Hippocampal formation (tissue), 2 donors: ENCODE measurements at places on chromosomes 12 and 14.

DNA sequence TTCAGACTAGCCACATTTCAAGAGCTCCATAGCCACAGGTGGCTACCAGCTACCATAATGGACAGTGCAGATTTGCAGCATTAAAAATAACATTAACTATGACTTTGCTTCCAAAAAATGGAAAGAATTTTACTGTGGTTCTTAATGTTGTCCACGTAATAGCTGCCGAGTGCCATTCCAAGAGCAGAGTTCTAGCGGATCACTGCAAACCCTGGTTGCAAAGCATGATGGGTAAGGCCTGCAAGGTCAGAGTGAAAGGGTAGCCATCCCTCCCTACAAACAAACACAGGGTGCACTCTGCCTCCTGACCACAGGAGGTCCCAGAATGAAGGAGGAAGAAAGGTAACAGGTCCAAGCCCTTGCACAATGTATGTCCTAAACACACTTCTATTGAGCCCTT lies 157.6 kb downstream of the DPF3 start:
- DNase-seq = no peak

- no peak for DNase-seq
These were observed 49.0 kb upstream of the CPNE8 start for GRCh38 chr12:38954238-38954873.

- DNase-seq = no peak
These were observed 780 bp downstream of the TBC1D15 start for GRCh38 chr12:71840231-71840847.

DNA sequence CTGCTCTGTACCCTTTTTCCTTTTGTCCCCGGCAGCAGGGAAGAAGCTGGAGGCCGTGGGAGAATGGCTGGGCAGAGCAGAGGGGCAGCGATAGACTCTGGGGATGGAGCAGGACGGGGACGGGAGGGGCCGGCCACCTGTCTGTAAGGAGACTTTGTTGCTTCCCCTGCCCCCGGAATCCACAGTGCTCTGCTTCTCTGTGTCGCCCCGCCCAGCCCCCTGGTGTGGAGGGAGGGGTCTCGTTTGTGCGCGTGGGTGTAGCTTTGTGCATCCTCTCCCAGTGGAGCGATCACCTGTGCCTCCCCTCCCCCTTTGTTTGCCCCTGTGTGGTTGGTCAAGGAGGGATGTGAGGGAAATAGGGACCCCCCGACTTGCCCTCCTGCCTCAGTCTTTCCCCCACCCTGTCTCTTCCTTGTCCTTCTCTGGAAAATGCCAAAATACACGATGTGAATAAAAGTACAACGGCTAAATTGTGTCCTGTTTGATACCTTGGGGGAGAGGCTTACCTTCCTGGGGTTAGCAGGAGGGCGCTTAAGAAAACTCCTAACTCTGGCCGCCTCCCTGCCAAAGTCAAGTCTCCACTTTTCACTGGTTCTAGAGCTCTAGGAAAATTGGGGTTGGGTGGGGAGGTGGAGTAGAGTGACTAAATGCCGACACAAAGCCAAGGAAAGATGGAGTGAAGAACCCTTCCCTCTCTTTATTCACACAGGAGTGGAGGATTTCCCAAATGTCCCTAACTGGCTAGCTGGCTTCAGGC lies 990 bp upstream of the TPI1 start:
- no peak for DNase-seq

DNA sequence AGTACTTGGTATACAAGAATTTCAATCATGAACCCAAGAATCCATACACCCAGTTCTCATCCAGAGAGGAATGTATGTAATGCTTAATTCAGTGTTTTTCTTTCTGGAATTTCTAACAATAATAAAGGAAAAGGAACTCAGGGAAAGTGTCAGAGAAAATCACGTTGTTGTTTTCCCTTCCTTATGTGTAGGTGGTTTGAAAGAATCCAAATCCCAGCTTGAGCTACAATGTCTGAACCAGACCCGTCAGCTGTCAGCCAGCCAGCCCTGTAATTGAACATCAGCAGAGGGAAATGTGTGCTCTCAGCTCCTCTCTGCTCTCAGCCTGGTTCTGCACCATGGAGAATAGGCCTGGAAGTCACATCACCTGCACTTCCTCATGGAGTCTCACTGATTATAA lies 126.5 kb downstream of the TMEM30B start:
- no peak for DNase-seq

- no peak for DNase-seq
These were observed 256.1 kb downstream of the GLT1D1 start for GRCh38 chr12:129109174-129110001.

GRCh38 chr14:71362920-71363584 lies 455.8 kb downstream of the PCNX1 start:
- DNase-seq = no peak

DNA sequence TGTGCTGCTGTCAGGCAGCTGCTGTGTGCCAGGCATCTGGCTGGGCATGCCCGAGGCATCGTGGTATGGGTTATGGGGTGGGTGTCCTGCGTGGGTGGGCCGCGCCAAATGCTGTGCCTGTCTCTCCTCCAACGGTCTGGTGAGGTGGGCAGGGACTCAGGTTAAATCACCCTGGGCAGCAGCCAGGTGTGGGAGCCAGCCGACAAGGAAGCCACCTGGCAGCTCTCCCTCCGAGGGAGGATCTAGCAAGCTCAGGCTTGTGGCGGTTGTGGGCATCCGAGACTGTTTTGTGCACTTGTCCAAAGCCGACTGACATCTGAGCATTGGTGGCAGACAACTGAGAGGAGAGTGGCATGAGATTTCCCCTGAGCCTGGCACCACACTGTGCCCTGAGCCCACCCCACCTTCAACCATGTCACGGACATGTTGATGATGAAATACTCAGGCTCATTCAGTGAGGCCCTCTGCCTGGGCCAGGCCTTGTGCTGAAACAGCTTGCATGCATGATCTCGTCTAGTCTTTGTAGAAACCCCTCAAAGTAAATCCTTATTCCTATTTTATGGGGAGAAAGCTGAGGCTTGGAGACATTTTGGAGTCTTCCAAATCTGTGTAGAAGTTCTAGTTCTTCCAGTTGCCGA lies 181.8 kb upstream of the MYL2 start:
- no peak for DNase-seq

GRCh38 chr12:16844875-16845274 lies 238.9 kb upstream of the LMO3 start:
- no peak for DNase-seq

GRCh38 chr14:26730929-26731618 lies 133.2 kb upstream of the NOVA1 start:
- peak; percentile 13 for DNase-seq

DNA sequence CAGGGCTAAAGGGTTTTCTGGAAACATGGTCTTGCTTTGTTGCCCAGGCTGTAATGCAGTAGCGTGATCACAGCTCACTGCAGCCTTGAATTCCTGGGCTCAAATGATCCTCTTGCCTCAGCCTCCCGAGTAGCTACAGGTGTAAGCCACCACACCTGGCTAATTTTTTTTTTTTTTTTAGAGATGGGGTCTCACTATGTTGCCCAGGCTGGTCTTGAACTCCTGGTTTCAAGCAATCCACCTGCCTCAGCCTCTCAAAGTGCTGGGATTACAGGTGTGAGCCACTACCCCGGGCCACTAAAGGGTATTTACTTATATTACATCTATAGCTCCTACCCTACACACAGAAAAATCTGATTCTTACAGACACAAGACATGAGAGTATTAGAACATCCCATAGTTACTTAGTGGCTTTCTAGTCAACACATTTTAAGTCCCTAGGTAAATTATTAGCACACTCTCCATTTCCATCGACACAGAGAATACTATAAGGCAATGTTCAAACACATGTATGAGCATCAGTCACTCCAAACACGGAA lies 6.2 kb upstream of the DCAF11 start:
- DNase-seq = no peak
